Activated naive CD8-positive, alpha-beta T cell treated with anti-CD3 and anti-CD28 coated beads, Interleukin-2, amount 10 ng/mL, durations not matched to agents 7 days and 5 days (primary cell): ENCODE measurements at places on chromosomes 7 and 10.

GRCh38 chr10:123035467-123036086, 26.8 kb downstream of the ACADSB start:
- no peak for DNase-seq

GRCh38 chr7:33876596-33877274, 28.6 kb upstream of the BMPER start:
- DNase-seq: no peak

GRCh38 chr7:84533182-84533581, 338.6 kb upstream of the SEMA3A start:
- DNase-seq: no peak

DNA sequence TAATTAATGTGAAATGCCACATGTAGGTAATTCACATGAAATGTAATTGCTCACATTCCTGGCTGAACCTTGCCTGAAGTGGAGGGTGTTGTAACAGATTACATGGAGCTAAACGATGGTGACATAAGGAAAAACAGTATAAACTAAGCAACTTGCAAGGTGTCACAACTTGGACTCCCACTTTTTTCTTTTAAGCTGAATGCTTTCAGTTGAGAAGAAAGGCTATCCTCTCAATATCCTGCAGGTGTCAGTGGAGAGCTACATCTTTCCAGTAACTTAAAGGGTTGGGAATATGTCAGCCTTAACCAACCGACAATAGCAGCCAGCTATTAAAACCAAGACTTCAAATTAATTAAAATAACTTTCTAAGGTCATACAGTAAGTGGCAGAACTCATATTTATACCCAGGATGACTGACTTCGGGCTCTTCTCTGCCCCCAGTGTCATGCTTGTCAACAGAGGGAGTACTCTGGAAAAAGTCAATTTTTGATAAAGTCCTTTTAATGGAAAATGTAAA, 33.7 kb downstream of the NRBF2 start:
- DNase-seq: no peak

DNA sequence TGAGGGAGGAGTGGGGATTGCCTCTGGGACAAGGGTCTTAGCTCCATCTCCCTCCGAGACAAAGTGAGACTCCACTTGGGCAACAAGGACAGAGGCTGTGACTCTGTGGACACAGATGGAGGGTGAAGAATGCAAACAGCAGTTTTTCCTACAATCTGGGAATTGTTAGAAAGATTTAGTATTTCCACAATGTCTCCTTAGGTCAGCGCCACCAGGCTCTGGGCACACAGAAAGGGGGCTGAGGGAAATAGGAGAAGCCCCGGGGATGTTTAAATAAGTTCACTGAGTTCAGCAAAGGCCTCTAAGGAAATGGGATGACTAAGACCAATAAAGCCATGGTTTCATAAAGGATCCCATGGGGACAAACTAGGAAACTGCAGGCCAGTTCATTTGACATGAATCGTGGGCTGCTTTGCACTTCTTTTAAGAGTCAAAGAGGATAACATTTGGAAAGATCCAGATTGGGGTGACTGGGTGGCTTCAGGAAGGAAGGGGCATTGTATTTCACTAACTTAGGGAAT, 219.8 kb upstream of the GLI3 start:
- DNase-seq: no peak

DNA sequence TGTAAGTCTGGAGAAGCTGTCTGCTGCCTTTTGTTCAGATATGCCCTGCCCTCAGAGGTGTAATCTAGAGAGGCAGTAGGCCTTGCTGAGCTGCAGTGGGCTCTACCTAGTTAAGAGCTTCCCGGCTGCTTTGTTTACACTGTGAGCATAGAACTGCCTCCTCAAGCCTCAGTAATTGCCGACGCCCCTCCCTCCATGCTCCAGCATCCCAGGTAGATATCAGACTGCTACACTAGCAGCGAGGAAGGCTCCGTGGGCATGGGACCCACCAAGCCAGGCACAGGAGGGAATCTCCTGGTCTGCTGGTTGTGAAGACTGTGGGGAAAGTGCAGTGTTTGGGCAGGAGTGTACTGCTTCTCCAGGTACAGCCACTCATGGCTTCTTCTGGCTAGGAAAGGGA, 26.4 kb upstream of the CXCL12 start:
- DNase-seq: no peak
